ENCODE measurements at places on chromosomes 16 and 17.

GRCh38 chr16:11076259-11077018 is 132.1 kb downstream of the CLEC16A start:
- DNase-seq, result no peak

DNA sequence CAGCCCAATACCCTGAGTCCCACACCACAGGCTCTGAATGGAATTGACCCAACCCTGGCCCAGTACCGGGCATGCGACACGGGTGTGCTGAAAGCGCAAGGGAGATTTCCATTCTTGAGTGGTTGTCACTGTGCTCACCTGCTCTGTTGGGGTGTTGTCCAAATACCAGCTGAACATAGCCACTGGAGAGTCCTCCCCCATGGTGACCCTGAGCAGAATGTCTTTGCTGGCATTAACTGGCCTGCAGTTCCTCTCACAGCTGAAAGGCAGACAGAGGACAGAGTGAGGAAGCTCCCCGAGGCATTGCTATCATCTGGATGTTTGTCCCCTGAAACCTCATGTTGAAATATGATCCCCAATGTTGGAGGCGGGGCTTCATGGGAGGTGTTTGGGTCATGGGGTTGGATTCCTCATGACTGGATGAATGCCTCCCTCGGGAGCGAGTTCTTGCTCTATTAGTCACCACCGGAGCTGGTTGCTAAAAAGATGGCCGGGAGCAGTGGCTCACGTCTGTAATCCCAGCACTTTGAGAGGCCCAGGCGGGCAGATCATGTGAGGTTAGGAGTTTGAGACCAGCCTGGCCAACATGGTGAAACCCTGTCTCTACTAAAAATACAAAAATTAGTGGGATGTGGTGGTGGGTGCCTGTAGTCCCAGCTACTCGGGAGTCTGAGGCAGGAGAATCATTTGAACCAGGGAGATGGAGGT is 57.3 kb upstream of the BCO1 start:
- DNase-seq, result peak; percentile 91

DNA sequence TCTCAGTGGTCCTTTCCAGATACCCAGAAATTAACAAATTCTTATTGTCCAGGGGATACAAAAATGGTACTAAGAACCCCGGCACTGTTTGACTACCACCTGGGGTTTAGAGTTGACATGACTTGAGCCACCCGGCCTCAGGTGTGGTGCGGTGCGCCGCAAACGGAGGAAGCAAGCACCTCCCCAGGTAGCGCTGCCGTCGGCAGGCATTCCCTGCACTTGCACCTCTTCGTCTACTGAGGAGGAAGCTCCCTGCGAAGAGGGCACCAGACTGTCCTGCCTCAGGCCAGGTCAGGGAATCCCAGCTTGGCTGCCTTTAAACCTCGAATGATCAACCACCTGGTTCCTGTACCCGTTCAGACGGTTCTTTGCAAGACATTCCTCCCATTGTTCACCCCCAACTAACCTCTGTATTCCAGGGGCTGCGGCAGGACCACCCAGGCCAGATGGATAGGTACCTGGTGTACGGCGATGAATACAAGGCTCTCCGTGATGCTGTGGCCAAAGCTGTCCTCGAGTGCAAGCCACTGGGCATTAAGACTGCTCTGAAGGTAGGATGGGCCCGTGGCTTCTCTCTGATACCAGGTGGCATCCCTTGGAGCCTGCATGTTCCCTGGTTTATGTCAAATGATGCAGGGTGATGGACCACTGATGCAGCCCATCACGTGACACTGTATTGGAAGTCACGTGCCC is 40.8 kb upstream of the ENDOV start:
- DNase-seq, result no peak

GRCh38 chr16:21265104-21265837 is 12.8 kb downstream of the CRYM start:
- peak; percentile 64 for DNase-seq

DNA sequence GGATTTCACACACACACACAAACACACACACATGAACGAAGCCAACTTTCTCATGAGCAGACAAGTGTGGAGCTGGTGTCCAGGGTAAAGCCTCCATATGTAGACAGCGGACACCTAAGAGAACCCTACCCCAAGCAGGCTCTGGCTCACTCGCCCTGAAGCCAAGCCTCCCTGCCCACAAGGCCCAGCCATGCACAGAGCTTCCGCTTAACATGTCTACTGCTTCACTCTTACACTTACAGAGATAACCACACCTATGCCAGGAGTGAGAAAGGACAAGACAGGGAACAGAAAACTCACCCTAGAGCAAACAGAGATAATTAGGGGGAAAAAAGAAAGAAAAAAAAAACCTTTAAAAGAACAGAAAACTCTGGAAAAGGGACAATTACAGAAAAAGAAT is 67.5 kb downstream of the CYTH1 start:
- no peak for DNase-seq

DNA sequence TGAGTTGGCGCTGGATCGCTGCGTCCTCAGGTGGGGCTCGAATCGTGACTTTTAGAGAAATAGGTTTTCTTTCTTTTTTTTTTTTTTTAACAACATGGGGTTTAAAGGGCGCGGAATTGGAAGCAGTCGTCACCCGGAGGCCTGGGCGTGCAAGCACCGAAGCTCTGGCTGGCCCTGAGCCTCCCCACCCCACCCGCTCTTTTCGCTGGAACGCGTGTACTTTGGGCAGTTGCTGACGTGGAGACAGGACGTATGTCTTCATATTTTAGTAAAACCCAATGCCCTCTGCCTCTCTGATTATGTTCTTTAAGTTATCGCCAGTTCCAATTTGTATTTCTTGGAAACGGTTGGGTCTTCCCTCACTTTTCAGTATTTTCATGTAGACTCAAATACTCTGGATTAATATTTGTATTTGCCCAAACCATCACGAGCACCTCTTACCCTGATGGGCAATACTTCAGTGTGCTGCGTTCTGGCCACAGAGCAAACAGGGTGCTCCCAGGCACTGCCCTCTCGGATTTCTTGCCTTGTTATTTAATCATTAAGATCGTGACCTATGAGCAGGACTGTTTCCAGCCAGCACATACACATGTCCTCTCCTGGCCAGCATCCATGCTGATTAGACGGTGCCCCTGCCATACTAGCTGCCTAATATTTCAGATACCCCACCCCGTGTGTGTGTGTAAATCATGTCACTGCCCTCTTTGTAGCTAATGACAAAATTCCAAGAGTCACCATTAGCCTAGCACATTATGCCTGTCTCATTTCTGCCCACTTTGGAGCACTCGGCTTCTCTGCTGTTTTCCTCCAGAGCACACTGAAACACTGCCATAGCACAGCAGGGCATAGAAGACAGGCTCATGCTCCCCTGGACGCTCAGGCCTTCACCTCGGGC is 805 bp upstream of the C16orf95 start:
- DNase-seq, result peak; percentile 57

DNA sequence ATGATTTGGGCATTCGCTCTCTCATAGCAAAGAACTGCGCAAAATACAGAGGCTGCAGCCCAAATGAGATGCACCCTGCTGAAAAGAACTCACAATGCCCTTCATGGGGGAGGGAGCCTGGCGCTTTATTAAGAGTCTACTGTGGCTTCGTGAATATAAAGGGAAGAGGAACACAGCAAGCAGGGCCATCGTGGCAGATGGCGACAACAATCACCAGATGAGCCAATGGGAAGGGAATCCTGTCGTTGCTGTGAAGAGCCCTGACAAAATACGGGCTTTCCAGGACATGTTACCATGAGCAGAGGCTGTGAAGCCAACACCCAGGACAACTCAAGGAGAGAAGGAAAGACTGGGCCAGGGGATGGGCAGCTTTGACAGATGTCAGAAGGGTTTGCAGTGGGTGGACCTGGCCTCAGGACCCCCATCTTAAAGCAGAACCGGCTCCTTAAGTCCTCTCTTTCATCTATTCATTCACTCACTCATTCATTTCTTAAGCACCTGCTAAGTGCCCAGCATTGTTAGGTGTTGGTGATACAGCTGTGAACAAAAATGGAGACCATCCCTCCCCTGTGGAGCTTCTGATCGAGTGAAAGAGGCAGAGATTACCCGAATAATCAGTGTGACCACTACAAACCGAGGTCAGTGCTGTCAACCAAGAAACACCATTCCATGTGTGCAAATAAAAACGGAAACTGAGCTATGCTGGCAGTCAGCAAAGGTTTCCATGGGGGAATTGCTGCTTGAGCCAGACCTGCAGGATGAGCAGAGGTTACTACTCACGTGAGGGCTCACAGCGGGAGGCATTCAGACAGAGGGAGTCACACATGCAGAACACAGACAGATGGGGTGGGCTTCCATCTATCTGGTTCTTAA is 125.8 kb downstream of the DYNLRB2 start:
- DNase-seq, result no peak

DNA sequence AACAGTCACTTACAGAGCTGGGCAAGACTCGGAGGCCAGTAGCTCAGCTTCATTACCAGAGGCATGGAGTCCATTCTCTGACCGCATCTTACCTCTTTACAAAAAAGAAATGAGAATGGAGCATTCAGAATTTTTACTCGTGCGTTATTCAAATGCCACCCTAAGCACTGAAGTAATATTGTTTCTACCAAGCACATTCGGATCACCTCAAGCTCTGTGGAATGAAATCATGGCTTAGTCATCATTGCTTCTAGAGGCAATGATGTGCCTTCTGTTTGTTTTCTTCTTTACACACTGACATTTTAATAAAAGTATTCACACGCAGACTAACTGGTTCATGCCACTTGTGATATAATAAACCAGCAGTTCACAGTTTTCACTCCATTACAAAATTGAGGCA is 206.8 kb downstream of the PHKB start:
- no peak for DNase-seq

DNA sequence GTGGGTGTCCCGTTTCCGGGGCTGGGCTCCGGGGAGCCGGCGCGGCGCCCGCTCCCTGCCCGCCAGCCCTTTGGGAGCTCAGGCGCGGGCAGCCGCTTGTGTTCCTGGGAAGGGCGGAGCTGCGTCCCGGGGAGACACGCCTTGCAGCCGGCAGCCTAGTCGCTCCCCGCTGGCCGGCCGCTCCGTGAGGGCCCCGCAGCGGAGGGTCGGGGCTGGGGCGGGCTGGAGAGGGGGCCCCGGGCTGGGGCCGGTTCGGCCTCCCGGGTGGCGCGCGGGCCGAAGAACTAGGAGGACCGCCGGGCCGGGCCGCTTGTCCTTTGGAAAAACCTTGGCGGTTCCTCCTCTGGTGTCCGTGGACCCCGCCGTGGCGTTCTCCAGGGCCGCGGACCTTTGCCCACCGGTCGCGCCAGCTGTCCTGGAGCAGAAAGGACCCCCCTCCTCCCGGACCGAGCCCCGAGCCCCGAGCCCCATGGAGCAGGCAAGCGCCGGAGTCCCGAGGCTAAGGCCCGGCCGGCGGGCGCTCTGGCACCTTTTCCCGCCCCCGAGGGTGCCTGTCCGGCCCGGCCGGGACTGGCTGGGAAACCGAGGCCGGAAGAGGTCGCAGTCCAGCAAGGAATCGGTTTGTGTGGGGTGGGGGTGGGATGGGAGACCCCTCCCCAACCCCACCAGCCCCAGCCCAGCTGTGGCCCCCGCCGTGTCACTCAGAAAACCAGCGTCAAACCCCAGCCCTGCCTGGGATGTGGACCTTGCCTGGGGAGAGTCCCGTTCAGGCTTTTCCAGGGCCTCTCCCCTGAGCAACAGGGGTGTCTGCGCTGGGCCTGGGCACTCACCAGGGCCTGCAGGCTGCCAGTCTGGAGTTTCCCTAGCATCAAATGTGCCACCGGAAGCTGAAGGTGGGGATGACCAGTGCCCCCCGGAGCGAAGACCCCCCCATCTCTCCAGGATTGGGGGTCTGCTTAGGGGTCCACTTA is 6.8 kb upstream of the TBC1D3B start:
- peak; percentile 55 for DNase-seq

DNA sequence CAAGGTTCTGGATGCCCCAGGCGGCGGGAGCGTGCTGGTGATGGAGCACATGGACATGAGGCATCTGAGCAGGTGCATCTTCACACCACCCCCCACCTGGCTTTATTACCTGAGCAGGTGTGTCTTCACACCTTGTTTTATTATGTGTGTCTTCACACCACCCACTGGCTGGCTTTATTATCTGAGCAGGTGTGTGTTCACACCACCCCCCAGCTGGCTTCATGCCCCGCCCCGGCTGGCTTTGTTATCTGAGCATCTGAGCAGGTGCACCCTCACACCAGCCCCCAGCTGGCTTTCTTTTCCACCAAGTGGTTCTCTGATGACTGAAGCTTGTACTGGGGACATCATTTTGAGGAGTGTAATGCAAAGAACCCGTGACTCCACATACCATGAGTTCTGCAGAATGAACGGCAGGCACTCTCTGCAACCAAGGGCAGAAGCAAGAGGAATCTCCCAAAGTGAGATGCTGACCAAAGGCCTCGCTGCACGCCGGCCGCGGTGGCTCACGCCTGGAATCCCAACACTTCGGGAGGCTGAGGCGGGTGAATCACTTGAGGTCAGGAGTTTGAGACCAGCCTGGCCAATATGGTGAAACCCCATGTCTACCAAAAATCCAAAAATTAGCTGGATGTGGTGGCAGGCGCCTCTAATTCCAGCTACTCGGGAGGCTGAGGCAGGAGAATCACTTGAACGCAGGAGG is 2.6 kb downstream of the FN3KRP start:
- no peak for DNase-seq

GRCh38 chr16:35559911-35560636 is 2100.7 kb downstream of the TP53TG3F start:
- DNase-seq, result no peak

DNA sequence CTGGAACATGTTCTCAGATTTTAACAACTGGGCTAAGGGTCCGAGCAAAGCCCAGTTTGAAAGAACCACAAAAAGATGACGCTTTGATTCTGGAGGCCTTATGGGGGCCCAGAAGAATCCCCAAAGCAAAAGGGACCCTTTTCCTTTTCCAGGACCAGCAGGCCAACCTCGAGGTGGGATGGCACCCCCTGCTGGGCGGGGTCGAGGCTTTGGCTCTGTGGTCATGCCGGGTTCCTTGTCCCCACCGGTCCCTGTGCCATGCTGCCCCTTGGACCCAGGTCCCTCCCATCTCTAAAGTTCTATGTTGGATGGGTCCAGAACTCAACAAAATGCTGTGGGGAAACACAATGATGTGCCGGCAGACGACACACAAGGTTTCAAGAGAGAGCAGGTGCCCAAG is 30.9 kb downstream of the TMEM204 start:
- DNase-seq, result no peak

GRCh38 chr17:38595892-38596291 is 9.9 kb downstream of the SRCIN1 start:
- no peak for DNase-seq

- no peak for DNase-seq
Observed at GRCh38 chr16:12833926-12834325, 30.2 kb upstream of the CPPED1 start.

All from psoas muscle (tissue), 8 donors.